ENCODE measurements at places on chromosomes 5 and 9.
A peak's percentile ranks its signal among the peaks of the same experiment; 100 is the strongest.

- DNase-seq: no peak
Measured at GRCh38 chr9:109953813-109954497, 174.0 kb downstream of the PALM2AKAP2 start.

GRCh38 chr9:37528652-37529471, 43.1 kb downstream of the POLR1E start:
- peak; percentile 26 for DNase-seq

DNA sequence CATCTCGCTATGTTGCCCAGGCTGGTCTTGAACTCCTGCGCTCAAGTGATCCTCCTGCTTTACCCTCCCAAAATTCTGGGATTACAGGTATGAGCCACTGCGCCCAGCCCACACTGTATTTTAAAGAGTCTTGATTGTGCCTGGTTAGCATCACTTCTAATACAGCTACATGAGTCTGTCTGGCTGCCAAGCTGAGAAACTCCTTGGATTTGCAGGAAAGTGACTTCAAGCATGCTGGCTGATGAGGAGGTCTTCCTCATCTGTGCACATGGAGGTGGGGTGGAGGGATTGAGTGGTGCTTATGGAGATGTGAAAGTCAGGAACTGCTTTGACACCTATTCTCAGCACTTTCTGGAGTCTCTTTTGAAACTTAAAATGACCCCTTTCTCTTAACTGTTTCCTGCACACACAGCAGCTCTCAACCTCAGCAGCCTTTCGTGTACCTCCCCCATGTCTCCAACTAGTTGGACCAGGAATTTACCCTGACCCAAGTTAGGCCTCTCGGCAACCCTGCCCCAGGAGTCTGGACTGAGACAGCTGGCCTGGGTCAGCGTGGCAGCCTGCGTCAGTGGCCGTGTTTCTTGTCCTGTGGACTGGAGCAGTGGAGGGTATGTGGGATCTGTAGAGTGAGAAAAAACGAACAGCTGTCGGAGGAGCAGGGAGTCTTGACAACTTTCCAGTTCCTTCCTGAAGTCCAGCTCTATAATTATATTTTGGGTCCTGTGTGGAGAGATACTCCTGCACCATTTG, 72.5 kb downstream of the ACER2 start:
- no peak for DNase-seq

- no peak for DNase-seq
Measured at GRCh38 chr9:104746798-104747197, 685 bp upstream of the NIPSNAP3A start.

DNA sequence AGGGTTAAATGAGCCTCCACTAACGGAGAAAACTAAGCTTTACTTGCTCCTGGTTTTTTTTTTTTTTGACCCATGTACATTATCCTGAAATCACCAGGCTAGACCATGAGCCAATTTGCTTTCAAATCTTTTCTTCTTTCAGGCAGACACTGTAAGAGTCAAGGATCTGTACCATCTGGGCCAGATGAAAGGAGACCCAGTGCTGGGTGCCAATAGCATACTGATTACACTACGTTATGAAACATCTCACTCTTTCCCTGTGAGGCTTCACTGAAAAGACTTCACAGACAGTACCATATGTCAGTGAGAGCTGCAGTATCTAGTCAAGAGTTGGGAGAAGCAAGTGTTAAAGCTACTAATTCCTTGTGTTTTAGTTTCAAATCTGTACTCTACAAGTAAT, 161.2 kb upstream of the PTPRD start:
- DNase-seq: no peak

DNA sequence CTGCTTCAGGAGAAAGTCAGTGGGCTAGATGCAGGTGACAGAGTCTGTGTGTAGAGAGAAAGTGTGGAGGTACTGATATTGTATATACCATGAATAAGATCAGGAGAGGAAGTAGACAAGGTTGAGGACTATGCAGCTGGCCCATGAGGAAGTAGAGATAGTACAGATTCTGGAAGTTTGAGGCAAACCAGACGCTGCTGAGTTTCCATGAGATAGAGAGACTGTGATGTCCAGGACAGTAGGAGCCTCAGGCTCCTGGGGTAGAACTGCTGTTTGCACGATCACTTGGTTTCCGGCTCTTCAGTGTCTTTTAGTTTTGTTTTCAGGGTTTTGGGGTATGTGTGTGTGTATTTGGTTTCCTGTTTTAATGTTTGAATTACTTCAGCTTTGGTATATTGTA, 13.6 kb downstream of the OTULINL start:
- DNase-seq: no peak

DNA sequence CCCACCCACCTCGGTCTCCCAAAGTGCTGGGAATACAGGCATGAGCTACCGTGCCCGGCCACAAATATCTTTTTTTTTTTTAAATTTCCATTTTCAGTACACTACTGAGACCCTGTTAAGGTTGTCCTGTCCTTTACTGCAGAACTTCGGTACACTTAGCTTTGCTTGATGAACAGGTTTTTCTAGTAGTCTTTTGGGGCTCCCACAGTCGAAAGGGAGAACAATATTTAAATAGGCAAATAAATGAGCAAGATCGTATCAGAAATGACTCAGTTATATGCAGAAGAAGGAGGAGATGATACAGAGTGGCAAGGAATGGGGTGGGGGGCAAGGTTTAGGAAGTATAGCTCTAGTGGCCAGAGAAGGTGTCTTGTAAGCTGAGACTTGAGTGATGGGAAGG, 52.7 kb downstream of the MSX2 start:
- DNase-seq: no peak

- no peak for DNase-seq
Measured at GRCh38 chr9:132538071-132538470, 44.3 kb upstream of the BARHL1 start.

- no peak for DNase-seq
Measured at GRCh38 chr9:134496413-134497282, 145.0 kb upstream of the COL5A1 start.

DNA sequence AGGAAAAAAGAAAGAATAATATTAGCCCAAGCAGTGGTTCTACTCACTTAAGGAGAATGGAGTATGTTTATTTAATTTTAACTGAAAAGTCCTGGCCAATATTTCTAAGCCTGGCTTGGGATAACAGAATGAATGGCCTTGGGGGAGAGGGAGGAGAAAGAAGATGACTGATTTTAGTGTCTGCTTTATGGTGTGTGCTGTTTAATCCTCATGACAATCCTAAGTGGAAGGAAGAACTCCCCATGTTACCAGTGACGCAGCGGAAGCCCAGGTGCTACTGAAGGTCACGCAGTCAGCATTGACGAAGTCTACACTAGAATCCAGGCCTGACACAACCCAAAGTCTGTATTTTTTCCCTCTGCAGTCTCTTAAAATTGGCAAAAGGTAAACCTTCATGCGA, 50.5 kb downstream of the PALM2AKAP2 start:
- no peak for DNase-seq

- DNase-seq: no peak
Measured at GRCh38 chr5:170008376-170008775, 28.1 kb upstream of the INSYN2B start.

GRCh38 chr5:675871-676698, 17.1 kb downstream of the TPPP start:
- DNase-seq: no peak

- no peak for DNase-seq
Measured at GRCh38 chr5:150236313-150236712, 46.5 kb downstream of the SLC6A7 start.

- DNase-seq: no peak
Measured at GRCh38 chr5:150301170-150301505, 1.6 kb downstream of the ARSI start.

DNA sequence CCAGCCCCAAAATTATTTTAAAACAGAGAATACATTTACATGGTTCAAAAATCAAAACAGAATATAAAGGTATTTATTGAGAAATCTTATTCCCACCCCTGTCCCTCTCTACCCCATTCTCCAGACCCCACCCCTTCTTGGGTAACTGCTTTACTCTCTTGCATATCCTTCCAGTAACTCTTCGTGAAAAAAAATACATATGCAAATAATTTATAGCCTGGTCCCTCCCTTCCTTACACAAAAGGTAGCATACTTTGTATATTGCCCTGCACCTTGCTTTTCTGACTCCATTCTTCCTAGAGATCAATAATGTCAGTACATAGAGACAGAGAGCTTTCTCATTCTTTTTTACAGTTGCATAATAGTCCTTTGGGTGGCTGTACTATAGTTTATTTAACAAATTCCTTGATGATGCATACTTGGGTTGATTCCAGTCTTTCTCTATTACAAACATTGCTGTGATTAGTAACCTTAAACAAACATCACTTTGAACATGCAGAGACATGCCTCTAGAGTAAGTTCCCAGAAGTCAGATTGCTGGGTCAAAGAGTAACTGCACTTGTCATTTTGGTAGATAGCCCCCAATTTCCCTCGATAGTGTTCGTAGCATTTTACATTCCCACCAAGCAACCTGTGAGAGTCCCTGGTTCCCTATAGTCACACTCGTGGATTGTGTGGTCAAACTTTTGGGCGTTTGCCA, 47.9 kb downstream of the STOM start:
- DNase-seq: no peak

All from activated gamma-delta T cell (primary cell).